Immature natural killer cell (primary cell): ENCODE measurements at places on chromosomes 3 and 15.

DNA sequence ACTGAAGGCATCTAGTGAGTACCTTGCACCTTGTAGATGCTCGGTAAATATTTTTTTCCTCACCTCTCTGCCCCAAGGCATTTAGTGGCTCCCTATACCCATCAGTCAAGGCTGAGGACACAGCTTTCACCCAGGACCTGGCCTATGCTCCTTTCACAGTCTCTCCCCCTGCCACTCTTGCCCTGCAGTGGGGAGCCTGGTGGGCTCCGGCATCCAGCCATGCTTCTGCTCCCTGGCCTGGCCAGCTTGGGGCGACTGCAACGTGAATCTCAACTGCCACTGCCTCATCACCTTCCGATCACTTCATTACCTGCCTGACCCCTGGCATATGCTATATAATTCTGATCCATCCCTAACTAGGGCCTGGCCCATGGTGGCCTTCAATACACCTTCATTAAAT, 735 bp upstream of the CX3CR1 start:
- no peak for DNase-seq

DNA sequence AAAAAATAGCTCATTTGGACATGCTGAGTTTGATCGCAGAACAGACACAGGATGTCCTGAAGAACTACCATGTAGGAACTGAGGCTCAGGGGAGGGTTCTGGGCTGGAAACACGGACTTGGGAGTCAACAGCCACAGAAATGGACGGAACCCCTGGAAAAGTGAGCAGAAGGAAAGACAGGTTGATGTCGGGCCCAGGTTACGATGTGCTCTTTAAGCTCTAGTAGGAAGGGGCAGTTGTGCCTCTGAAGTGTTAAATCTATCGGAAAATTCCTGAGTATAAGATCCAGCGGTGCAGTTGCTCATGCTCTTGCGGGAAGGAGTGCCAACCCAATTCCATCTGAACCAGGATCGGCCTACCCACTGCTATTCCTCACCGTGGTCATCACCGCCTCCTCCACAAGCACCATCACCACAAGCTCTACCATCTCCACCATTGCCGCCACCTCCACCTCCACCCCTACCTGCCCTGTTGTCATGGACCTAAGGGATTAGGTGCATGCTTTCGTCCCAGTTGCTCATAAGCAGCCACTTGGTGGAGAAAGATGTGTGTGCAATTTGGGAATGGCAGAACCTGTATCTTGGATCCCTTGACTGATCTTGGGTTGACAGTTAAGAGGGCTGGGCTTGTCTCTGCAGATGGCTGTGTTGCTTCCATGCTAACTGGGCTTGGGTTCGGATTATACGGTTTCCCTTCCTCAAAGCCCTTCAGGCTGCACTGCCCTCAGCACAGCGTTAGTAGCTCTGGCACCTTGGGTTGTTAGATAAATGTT, 108.5 kb downstream of the ASB7 start:
- no peak for DNase-seq

- DNase-seq = no peak
Measured at GRCh38 chr3:108406063-108406660, 104.2 kb downstream of the MYH15 start.

DNA sequence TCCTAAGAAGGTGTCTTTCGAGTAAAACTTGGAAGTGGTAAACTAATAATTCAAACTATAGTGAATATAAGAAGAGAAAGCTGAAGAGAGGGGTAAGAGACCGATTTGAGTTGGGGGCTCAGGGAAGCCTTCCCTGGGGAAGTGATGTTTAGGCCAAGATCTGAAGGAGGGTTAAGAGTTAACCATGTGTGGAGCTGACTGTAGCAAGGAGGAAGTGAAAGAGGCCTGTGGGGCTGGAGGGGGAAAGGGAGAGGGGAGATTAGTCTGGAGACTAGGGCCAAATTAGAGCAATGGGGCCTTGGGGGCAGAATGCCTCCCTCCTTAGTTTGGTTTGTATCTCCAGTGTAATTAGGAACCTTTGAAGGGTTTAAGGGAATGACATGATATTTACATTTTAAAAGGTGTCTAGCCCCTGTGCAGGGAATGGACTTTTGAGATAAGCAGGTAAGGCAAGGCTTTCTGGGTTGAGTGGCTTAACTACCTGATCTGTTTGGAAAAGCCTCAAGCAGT, 2.2 kb downstream of the ZNF592 start:
- no peak for DNase-seq

DNA sequence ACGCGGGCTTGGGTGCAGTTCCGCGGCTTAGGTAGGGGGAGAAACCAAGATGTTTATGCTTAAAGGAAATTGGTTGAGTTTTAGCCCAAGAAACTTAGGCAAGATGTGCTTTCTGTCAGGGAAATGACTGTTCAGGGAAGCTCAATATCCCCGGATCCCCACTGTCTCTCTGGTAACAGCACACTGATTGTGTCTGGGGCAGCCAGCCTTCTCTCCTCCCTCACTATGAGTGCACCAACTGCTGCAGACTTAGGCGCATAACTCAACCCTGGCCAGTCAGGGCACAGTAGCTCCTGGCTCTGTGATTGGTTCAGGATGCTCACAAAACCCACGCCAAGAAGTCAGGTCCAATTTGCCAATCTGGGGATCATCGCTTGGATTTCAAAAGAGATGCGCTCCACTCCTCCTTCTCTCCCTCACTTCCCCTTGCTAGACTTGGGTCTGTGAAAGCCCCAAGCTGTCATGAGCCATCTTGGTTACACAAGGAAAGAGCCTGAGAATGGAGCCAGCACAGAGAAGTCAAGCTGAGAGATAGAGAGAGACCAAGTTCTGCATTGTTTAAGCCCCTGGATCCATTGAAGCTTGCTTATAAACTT, 42.5 kb upstream of the CACNA2D3 start:
- DNase-seq = no peak

- no peak for DNase-seq
Measured at GRCh38 chr3:37969596-37970100, 20.9 kb upstream of the VILL start.

DNA sequence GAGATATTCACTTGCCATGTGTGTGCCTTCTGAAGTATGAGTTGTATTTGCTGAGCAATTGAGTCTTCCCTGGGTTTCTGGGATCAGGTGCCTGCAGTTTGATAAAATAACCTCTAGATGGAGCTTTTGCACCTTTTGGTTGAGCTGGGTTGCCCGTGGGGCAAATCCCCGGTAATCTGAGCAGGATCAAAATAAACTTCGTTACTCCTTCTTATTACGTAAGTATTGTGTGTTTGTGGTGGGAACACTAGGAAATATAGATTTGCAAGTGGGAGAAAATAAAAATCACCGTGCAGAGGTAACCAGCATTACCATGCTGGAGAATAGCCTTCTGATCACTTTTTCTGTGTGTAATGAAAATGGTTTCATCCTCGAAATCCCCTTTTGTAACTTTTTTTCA, 277.4 kb upstream of the NR2E3 start:
- DNase-seq = no peak
